ENCODE measurements at places on chromosomes 13 and 19.

GRCh38 chr19:11236324-11237301 is 2.8 kb upstream of the ANGPTL8 start:
- DNase-seq, result no peak

- no peak for DNase-seq
Observed at GRCh38 chr13:31910633-31911032, 120.9 kb upstream of the FRY start.

DNA sequence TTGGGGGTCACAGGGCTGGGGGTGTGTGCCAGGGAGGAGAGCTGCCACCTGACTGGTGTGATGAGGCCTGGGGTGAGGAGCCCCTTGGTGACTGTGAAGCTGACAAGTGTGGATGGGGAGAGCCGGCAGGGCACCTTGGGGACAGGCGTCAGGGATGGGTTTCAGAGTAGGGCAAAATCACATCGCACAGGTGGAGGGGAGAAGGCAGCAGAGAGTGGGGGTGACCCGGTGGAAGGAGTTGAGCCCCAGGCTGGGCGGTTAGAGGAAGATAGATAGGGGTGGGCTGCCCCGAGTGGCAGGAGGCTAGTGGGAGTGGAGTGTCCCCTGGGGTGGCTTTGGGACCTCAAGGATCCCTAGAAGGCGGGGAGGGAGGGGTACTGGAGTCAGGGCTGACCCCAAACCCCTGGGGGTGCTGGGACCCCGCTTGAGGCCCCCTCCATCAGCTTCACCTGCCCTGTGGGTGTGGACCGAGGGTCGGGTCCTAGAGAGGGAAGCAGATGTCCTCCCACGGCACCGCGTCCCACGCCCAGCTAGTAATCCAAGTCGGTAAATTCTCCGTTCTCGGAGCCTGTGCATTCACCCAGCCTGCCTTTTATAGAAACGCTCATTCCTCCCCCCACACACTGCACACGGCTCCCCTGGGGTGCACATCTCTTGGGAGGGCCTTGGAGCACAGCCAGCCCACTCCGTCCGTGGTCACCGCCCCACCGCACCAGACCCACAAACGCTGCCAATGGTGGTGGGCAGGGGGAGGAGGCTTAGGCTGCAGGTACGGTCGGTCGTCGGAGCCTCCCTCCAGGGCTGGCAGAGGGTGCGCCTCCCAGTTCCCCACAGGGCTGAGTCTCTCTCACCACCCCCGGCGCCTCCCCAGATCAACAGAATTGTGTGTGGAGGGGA is 2.4 kb downstream of the CTXN1 start:
- DNase-seq, result no peak

- DNase-seq, result no peak
Observed at GRCh38 chr13:99686157-99686572, 184.9 kb downstream of the TM9SF2 start.

- no peak for DNase-seq
Observed at GRCh38 chr19:31532034-31532433, 182.8 kb upstream of the TSHZ3 start.

- no peak for DNase-seq
Observed at GRCh38 chr19:38034492-38034860, 127.5 kb downstream of the SIPA1L3 start.

- no peak for DNase-seq
Observed at GRCh38 chr13:51733374-51734298, 70.3 kb downstream of the DHRS12 start.

GRCh38 chr13:27182844-27183497 is 11.4 kb upstream of the USP12 start:
- DNase-seq, result no peak

GRCh38 chr19:48780631-48781391 is 25.5 kb downstream of the FGF21 start:
- no peak for DNase-seq

DNA sequence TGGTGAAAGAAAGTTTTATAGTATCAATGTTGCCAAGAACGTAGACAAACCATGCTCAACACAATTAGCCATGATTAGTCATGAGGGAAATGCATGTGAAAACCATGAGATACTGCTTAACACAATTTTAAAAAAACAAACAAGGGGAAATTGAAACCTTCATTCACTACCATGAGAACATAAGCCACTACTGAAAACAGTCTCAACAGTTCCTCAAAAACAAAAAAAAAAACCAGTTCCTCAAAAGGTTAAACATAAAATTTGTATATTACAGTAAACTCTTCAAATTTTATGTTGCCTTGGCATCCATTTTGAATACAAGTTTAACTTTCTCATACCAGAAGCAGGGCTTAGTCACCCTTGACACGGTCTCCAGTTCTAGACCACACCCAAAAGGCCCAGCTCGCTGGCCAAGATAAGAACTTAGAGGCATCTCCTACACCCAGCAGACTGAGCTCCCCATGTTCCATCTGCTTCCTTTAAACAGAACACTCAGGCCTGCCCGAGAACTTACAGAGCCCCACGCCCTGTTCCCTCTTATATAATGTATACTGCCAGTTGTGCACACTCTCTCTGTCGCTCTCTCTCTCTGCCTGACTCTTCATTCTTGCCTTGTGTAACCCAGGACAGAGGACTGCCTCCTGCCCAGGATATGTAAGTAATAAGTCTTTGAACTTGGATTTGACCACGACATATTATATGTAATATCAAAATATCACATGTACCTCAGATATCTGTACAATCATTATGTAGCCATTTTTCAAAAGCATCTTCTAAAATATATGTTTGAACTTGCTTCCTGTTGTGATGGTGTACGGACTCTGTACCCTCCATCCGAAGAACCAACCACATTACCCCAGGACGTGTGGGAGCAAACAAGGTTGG is 67.4 kb downstream of the STK24 start:
- DNase-seq, result no peak

- no peak for DNase-seq
Observed at GRCh38 chr19:1308718-1309117, 23.0 kb downstream of the EFNA2 start.

DNA sequence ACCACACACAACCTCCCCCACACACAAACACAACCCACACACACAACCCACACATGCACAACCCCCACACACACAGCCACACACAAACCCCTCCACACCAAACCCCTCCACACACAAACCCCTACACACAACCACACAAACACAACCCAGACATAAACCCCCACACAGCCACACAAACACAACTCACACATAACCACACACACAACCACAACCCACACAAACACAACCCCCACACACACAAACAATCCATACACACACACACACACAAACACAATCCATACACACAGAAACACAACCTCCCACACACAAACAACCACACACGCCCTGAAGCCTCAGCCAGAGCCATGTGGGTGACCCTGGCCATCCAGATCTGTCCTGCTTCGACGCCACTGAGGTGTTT is 30.0 kb upstream of the ISYNA1 start:
- DNase-seq, result no peak

GRCh38 chr13:82010780-82011179 is 1669.9 kb upstream of the SPRY2 start:
- no peak for DNase-seq

DNA sequence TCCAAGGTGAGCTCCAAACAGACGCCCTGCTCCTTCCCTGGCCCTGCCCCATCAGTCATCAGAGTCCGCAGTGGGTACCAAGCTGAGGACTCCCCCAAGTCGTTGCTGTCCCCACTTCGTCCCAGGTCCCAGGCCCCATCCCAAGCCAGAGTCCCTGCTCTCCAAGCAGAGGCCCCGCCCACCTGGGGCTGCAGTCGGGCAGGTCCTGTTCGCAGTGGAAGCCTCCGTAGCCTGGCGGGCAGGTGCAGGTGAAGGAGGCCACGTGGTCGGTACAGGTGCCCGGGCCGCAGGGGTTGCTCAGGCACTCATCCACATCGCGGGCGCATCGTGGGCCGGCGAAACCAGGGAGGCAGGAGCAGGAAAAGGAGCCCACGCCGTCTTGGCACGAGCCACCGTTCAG is 19.4 kb downstream of the NOTCH3 start:
- DNase-seq, result peak; percentile 10

GRCh38 chr13:89925107-89925506 is 1422.4 kb upstream of the MIR17HG start:
- DNase-seq, result peak; percentile 13

DNA sequence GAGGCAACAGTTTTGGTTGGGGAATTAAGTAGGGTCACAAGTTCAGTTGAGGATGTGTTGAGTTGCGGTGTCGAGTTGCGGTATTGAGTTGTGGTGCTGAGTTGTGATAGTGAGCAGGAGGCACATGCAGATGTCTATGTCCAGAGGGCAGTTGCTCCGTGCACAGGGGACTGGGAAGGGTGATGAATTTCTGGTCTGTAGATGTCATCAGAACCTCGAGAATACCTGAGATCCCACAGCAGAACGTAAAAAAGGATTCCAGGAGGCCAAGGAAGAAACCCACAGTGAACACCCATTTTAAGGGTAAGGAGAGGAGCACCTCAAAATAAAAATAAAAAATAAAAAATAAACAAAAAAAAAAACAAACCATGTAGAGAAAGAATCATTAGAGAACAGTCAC is 354.4 kb upstream of the ARGLU1 start:
- no peak for DNase-seq

GRCh38 chr13:41282129-41282571 is 18.8 kb upstream of the MTRF1 start:
- DNase-seq, result no peak

DNA sequence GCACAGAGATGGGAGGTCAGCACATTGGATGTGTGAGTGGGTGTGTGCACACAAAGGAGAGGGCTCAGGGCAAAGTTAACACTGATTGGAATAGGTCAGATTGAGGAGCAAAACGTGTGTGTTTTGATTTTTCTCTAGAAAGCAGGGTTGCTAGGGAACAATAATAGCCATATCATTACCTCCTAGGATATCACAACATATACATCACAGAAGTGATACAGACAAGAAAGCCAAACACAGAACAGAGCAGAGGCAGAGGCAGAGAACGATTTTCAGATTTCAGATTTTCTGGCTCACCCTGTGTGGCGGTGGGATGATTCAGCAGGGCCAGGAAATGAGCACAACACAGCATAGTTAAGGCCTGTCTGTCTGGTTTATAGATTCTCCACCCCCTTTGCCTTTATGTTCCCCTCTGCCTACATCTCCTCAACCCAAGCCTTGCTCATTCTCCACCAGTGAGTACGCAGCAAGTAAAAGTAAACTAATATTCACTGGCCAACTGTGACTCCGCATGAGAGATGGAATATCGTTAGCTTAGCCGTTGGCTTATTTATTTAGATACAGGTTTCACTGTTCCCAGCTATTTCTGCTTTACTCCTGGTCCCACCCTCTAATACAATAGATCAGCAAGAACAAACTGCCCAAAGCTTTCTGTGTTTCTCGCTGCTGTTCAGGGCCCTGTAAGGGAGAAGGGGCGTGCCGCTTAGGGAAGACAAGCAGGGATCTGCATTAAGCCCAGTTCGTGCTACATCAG is 182.7 kb upstream of the TSC22D1 start:
- peak; percentile 88 for DNase-seq

DNA sequence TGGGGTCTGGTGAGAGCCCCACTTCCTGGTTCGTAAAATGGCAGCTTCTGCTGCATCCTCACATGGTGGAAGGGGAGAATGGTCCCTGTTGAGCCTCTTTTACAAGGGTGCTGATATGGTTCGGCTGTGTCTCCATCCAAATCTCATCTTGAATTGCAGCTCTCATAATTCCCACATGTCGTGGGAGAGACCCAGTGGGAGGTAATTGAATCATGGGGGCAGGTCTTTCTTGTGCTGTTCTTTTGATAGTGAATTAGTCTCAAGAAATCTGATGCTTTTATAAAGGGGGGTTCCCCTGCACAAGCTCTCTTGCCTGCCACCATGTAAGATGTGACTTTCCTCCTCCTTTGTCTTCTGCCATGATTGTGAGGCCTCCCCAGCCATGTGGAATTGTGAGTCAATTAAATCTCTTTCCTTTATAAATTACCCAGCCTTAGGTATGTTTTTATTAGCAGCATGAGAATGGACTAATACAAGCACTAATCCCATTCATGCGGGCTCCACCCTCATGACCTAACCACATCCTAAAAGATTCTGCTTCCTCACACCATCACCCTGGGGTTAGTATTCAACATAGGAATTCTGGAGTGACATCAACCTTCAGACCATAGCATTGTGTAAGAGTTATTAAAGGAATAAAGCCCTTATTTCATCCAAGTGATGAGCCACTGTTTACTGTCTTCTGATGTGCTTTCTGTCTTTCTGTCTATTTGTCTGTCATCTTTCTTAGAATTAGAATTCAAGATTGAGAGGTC is 159.0 kb upstream of the IRS2 start:
- no peak for DNase-seq

DNA sequence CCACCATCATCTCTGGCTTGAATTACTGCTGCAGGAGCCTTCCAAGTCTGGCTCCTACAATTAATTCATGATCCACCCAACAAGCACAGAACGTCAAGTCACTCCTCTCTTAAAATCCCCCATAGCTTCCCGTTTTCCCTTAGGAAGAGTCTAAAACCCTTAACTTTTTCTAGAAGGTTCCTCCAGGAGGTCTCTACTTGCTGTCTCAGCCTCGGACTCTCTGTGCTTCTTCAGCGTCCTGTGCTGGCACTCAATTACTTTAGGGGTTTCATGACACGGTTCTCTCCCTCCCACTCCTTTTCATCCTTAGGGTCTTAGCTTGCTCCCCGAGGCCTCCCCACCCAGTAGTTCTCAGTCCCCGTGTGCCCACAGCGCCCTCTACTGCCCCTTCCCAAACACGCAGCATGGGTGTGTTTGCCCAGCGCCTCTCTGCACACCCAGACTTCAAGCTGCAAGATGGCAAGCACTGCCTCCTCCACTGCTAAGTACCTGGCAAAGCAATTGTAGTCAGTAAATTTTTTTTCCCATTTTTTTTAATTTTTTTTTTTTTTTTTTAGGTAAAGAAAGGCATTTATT is 25.8 kb upstream of the MAP3K10 start:
- DNase-seq, result no peak

- no peak for DNase-seq
Observed at GRCh38 chr13:25291691-25292090, 4.4 kb upstream of the MTMR6 start.

DNA sequence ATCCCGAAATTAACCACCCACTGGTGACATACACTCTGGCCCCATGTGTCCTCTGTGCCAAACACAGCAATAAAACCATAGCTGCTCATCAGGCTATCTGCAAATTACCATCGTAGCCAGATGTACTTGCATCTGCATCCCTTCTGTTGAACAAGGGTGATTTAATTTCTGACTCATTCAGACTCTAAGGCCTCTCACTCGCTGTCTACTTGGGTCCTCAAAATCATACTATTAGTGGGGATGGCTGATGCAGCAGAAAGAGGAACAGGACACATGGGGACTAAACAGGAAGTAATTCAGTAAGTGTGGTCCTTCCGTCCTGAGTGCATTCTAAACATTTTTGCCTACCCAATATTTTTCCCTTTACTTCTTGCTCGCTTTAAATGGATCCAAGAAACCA is 2275.0 kb upstream of the PCDH20 start:
- no peak for DNase-seq

- DNase-seq, result peak; percentile 59
Observed at GRCh38 chr19:43446746-43447489, 18.5 kb downstream of the LYPD3 start.

- peak; percentile 81 for DNase-seq
Observed at GRCh38 chr19:11293433-11294389, 2.2 kb upstream of the TSPAN16 start.

GRCh38 chr13:30442926-30443325 is 20.6 kb downstream of the UBE2L5 start:
- no peak for DNase-seq
